ENCODE measurements at places on chromosomes 13 and 19.

- peak; percentile 92 for DNase-seq
Observed at GRCh38 chr19:11505032-11505503, 571 bp downstream of the ZNF653 start.

- no peak for DNase-seq
Observed at GRCh38 chr13:29359181-29359580, 236.3 kb downstream of the SLC7A1 start.

- DNase-seq = no peak
Observed at GRCh38 chr13:113975416-113975815, 1.5 kb upstream of the C13orf46 start.

GRCh38 chr19:49691243-49692146, 579 bp downstream of the CPT1C start:
- DNase-seq = peak; percentile 45

- no peak for DNase-seq
Observed at GRCh38 chr13:75760131-75761021, 124.2 kb downstream of the LMO7 start.

GRCh38 chr19:2309734-2310362, 1.9 kb upstream of the LINGO3 start:
- DNase-seq = no peak

DNA sequence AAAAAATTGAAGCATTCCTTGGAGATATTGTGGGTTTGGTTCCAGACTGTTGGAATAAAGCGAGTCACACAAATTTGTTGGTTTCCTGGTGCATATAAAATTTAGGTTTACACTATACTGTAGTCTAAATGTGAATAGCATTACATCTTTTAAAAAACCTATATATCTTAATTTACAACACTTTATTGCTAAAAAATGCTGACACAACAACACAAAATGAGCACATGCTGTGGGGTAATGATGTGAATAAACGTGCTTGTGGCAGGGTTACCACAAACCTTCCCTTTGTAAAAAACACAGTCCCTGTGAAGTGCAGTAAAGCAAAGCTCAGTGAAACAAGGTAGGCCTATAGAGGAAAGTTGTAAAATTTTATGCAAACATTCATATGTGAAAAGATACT, 27.7 kb downstream of the MPHOSPH8 start:
- no peak for DNase-seq

GRCh38 chr13:42538996-42539395, 35.0 kb upstream of the TNFSF11 start:
- no peak for DNase-seq

DNA sequence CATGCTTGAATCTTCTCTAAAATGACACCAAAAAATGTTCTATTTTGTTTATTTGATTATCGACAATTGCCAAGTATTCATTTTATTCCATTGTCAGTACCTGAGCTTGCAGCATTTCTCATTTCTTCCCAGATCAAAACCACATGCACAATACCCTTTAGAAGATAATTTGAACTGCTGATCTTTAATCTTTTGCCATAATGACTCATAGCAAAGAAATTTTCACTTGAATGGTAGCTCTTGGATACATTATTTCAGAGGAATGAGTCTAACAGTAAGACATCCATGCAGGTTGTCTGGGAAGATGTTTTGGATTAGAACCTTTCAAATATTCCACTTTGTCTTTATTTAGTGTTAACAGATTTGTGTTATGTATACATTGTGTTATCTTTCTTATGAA, 42.0 kb upstream of the RXFP2 start:
- DNase-seq = no peak

- peak; percentile 45 for DNase-seq
Observed at GRCh38 chr19:48390188-48391099, 907 bp downstream of the KDELR1 start.

- DNase-seq = no peak
Observed at GRCh38 chr19:45040059-45040771, 1.4 kb downstream of the CLASRP start.

GRCh38 chr13:98847780-98848179, 95.3 kb upstream of the SLC15A1 start:
- DNase-seq = no peak

DNA sequence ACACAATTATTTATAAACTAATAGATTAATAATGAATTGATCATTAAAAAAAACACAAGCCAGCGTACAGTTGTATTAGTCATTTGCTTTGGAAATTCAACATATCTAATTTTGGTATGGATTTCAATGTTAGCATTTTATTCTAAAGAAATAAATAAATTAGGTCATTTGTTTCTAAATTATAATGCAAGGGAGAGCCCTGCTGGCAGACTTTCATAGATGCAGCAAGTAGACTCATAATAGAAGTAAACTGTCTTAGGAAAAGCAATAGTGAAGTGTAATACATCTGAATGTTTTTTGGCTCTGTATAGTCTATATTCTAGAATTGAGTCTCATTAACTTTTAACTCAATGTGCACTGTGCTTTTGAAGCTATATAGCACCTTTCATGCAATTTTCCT, 982.4 kb upstream of the MIR17HG start:
- no peak for DNase-seq

- no peak for DNase-seq
Observed at GRCh38 chr13:29562786-29563438, 32.6 kb downstream of the SLC7A1 start.

GRCh38 chr19:52336117-52336790, at the start of gene ZNF610:
ZNF610 (plus strand) TSS chr19:52336243; CDS start chr19:52349173, 12,930 bp downstream.
- DNase-seq = peak; percentile 76

DNA sequence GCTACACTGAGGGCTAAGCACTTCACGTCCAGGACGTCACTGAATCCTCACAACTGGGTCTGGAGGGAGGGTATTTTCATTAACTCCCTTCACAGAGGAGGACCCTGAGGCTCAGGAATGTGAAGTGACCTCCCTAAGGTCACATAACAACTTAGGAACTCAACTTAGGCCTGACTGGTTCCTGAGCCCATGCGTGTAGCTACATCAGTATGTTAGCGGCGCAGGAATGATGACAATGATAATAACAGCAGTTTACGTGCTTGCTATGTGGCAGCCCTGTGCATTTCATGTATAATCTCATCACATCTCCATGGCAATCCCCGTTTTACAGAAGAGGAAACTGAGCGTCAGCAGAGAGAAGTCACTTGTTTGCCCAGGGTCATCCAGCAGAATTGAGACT, 18.3 kb downstream of the KRTDAP start:
- DNase-seq = no peak

DNA sequence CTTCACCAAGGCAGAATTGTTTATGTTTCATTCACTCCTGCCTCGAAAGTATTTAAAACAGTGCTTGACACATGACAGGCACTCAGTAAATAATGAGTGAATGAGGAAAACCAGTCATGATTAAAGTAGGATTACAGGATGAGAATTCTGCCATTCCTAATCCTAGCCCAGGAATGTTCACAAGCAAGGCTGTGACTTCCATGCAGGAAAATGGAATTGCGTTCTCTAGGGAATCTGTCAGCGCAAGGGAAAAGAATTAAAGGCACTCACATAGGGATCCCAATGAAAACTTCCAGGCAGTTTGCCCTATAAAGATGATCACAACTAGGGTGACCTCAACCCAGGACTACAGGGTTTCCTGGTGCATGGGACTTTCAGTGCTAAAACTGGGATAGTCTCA, 143.4 kb downstream of the CYSLTR2 start:
- no peak for DNase-seq

DNA sequence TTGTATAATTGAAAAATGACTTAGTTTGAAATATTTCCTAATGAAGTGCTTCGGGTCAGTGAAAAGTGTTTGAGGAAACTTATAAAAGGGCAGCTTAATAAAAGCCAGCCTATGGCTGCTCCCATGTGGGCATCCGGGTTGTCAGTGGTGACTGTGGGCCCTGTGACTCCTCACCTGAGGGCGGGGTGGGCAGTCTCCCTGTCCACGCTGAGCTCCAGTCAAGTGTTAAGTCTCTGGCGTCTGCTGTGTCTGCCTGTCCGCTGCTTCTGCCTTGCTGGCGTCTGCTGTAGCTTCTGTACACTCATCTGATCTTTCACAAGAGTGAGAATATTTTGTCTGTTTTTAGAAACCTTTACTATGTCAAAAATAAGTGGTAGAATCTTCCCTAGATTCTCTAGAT, 7.1 kb downstream of the LAMP1 start:
- DNase-seq = no peak

GRCh38 chr19:10000171-10000826, 10.0 kb downstream of the COL5A3 start:
- peak; percentile 27 for DNase-seq

- DNase-seq = no peak
Observed at GRCh38 chr13:71609271-71609670, 257.7 kb downstream of the DACH1 start.

DNA sequence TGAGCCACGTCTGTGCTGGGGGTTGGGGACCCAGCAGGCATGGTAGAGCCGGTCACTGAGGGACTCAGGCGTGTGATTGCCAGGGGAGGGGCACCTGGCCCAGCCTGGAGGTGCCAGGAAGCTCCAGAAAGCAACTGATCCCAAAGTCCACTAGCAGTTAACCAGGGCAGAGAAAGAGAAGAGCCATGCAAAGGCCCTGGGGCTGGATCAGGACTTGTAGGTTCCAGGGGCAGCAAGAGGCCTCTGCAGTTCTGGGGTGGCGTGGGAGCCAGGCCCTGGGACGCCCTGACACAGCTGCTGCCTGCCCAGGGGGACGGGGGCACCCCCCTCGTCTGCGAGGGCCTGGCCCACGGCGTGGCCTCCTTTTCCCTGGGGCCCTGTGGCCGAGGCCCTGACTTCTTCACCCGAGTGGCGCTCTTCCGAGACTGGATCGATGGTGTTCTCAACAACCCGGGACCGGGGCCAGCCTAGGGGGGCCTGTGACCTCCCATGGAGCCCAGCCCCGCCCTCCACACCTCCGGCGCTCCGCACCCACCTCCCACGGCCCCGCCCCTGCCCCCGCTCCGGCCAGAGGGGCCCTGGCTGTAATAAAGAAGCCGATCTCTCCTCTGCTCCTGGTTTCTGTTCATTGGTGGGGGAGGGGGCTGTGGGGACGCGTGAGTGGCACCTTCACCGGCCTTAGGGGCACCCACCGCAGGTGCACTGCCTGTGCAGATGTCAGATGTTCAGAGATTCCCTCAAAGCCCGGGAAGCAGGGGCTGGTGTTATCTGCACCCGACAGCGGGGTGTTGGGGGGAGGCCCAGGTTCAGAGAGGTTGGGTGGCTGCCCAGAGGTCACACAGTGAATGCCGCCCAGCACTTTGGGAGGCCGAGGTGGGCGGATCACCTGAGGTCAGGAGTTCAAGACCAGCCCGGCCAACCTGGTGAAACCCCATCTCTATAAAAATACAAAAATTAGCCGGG, 4.1 kb downstream of the AZU1 start:
- DNase-seq = no peak

DNA sequence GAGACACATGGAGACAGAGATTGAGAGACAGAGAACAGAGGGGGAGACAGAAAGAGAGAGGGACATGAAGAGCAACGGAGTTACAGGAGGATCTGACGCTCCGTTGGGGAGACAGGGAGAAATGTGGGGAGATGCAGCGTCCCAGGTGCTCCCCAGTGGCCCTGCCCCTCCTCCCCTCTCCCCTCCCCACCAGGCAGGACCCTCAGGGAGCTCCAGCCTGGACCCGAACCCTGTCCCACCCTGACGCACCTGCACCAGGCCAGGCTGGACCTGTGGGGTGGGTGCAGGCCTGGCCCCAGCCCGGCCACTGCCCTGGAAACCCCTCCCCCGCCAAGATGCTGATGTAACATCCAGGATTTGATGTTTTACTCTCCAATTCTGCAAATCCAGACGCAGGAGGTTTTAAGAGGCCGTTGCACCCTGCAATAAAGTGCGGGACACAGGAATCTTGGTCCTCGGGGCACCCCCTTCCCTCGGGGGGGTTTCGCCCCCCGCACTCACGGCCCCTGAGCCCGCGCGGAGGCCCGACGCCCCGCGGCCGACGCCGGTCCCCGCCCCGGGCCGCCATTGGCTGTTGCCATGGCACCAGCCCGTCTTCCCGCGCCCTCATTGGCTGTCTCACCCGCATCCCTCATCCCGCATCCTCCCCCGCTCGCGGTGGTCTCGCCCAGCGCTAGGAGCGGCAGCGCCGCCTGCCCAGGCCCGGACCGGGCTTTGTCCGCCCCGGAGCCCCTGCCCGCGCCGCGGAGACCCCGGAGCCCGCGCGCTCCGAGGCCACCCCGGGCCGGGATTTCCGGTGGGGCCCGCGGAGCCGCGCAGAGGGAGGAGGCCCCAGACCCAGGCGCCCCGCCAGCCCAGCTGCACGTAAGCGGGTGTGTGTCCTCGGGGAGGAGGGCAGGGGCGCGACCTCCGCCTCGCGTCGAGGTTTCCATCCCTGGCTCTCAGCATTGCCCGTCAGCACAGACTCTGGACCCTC, at the start of gene APC2:
Gene APC2 (plus strand): TSS at position 655 of the 976 bp plus-strand sequence. CDS start 2,881 bp downstream, outside the sequence.
- no peak for DNase-seq
